T-helper 1 cell (primary cell): ENCODE measurements at places on chromosomes 11 and 22.

DNA sequence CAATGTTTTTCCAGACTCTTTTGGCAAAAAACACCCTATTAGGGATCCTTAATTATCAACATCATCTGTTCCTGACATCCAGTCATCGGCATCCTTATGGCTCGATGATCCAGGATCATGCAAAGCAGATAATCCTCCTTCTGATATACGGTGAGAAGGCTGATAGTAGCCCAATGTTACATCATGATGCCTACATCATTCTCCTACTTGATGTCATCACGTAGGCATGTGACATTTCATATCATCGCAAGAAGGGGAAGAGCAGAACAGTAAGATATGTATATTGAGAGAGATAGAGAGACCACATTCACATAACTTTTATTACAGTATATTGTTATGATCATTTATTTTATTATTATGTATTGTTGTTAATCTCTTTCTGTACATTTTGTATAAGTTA, 168.6 kb downstream of the ADAMTS15 start:
- DNase-seq, result no peak

DNA sequence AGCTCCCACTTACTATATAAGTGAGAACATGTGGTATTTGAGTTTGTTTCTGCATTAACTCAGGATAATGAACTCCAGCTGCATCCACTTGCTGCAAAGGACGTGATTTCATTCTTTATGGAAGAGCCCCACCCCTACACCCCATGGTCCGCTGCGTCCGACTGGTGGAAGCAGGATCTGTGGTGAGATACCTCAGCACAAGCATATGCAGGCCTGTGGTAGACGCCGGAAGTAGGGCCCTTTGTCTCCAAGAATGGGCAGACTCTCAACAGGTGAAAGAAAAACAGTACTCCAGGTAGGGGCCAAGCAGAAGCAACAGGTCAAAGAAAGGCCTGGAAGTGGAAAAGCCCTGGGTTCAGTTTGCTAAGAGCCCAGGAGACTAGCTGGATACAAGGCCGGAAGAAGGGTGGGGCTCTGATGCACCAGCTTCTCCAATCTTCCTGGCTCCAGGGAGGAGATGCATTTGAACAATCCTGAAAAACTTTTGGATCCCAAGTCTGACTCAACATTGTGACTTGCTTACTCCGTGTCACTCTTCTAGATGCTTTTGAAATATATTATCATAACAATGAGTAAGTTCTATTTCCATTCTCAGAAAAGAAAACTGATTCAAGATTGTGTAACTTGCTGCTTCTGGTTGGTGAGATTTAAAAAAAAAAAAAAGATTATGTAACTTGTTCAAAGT, 30.4 kb downstream of the NEAT1 start:
- no peak for DNase-seq

DNA sequence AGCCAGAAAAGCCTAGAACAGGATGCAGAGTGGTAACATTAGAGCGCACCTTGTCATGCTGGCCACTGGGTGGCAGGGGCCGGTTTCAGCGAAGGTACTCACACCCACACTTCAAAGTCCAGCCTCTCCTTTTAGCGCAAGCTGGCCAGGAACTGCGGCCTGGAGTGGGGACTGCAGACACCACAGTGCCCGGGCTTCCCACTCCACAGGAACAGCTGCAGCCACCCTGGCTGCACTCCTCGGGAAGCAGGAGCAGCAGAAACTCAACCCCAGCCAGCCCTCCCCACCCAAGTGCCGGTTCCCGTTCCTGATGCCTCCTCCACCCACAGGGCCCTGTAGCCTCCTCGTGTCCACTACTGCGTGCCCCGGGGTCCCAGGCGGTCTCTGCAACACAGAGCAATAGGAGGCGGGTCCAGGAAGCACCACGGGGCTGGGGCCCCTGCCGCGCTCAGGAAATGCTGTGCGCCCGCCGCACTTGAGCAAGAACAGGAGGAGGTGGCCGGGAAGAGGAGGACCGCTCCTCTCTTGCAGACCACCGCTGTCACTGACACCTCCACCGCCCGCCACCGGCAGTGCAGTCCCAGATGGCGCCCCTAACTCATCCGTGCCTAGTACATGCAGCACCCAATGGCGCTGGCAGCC, 2.2 kb downstream of the RFPL2 start:
- DNase-seq, result no peak

DNA sequence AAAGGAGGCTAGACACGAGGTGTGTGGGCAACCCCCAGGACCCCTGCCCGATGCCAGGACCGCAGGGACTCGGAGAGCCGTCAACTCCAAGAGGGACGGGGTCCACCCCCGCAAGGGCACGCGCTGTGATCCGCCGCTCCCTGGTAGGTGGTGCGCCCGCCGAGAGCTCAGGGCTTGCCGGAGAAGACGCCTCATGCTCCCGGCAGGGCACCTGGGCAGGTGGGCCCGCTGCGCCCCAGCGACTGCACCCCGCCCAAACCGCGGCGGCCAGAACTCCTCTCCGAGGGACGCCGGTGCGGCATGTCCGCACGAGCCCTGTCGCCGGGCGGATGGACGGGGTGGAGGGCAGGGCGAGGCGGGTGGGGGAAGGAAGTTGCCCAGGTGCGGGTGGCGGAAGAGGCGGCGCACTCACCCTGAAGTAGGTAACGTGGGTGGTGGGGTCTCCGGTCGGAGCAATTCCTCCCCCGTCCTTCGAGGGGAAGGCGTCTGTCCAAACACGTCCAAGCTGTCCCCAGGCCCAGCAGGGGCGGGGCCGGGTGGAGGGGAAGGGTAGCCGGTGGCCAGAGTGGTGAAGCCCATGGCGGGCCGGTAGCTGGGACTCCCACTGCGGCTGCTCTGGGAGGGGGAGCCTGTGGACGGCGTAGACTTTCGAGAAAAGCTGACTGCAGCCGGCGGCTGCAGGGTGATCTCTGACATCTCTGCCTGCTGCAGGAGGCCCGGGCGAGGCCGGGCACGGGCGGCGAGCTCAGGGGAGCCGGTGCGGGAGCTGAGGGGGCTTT, 37.2 kb downstream of the IGSF9B start:
- DNase-seq, result no peak

GRCh38 chr11:65777821-65778361, 2.9 kb downstream of the AP5B1 start:
- DNase-seq, result no peak

- DNase-seq, result no peak
These were observed 677.3 kb upstream of the KIRREL3 start for GRCh38 chr11:127677660-127678425.

- no peak for DNase-seq
These were observed 67.0 kb upstream of the RASSF10 start for GRCh38 chr11:12942157-12942556.

- DNase-seq, result no peak
These were observed 88.8 kb downstream of the PDHX start for GRCh38 chr11:35005141-35005780.

GRCh38 chr11:120659076-120659475, 147.5 kb downstream of the GRIK4 start:
- no peak for DNase-seq

GRCh38 chr11:71252269-71252769, at the start of gene SHANK2:
Gene SHANK2 (minus strand): TSS chr11:71252577. CDS start chr11:71147326, 105,251 bp downstream.
- no peak for DNase-seq

DNA sequence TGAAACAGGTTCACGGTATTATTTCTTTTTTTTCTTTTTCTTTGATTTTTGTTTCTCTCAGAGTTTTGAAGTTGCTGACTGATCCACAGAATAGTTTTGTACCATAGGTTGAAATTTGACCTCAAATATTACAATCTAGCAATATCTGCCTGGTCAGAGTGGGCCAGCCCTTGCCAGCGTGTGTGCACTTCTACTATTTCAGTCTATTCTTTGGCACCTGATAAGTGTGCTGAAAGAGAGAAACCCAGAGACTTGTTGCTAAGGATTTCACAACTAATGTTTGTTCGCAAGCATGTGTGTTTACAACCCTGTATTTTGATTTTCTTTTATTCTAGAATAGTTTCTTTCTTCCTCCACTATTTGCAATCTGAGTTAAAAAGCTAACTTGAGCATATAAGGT, 1125.2 kb upstream of the CNTN5 start:
- DNase-seq, result no peak

DNA sequence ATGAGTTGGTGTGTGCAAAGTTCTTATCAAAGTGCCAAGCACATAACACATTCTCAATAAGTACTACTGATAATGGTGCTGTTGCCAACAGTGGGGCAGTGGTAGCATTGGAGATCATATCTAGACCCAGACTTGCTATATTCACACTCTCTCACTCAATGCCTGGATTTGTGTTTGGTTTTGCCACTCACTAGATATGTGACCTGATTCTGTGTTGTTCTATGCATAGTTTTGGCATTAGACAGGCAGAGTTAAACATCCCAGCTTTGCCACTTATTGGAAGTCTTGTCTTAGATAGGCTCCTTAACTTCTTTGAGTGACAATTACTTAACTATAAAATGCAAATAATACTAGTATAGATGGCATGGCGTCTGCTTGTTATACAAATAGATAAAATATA, 642.6 kb upstream of the CCDC179 start:
- no peak for DNase-seq

DNA sequence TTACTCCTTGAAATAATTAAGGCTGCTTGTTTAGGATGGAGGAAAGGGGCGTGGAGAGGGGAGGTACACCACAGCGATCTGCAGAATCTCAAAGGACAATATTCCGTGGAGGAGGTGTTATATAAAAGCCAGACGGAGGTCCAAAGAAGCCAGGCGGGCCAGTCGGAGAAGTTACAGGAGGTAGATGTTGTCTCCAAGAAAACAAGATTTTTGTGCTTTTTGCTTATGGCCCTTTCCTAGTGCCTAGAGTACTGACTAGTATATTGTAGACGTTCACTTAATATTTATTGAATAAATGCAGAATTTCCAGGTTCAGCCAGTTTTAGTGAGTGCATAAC, 761 bp downstream of the ZDHHC13 start:
- no peak for DNase-seq

DNA sequence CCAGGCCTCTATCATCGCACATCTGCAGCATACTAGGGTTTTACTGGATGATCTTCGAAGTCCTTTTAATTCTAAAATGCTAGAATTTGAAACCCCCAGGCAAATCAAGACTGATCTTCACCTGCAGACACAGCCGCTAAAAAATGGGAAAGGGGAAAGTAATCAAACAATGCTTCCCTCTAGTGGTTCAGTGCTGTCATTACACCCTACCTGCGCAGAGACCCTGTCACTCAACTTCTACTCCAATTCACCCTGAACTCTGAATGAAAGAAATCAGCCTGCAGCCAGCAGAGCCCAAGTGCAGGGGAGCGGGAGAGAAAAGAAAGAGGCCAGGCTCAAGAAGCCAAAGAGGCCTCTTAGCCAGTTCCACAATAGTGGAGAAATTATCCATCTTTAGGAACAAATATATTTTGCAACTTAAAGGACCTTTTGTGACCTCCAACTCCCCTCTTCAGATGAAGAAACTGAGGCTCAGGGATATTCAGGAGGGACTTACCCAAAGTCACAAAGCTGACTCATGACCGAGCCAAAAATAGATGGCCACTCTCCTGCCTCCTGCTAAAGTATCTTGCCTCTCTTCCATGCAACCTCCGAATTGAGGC, 33.0 kb downstream of the SERGEF start:
- no peak for DNase-seq

- no peak for DNase-seq
These were observed 50.3 kb downstream of the MICAL3 start for GRCh38 chr22:17974087-17974486.

DNA sequence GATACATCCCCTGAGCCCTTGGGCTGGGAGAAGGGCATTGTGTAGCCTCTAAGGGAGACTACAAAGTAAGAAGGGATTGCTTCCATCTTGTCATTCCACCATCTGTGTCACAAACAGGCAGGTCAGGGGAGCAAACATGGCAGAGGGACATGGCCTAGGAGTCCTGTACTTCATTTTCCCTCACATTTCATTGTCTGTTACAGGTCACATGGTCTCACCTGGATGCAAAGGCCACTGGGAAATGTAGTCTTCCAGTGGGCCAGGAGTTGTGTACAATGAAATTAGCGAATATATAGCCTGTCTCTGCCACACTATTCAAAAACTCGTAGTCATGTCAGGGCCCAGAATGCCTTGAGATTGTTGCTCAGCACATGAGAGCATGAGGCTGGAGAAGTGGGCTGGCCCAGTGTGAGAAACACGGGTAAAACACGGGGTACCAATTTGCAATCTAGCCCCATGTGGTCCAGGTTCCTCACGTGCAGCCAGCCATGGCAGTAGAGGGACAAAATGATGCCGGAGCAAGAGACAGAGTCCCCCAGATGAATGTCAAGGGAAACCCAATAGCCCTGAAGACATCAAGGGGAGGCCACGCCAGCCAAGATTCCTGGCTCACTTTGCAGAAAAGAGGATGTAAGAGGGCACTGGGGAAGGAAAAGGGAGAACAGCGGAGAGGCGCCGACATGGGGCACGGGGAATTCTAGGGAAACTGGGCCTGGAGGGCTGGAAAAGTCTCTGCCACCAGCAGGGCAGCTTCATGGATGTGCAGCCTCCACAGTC, 47.7 kb upstream of the EMID1 start:
- DNase-seq, result no peak

GRCh38 chr22:19916941-19917340, 24.6 kb upstream of the COMT start:
- DNase-seq, result no peak

- DNase-seq, result peak; percentile 1
These were observed at the start of gene XKR3 for GRCh38 chr22:16824716-16825687. Gene XKR3 (minus strand): TSS chr22:16825411. CDS start chr22:16808073, 17,338 bp downstream.

GRCh38 chr11:93481696-93482095, 61.5 kb downstream of the SMCO4 start:
- DNase-seq, result no peak

GRCh38 chr22:47014636-47015345, 252.3 kb downstream of the TBC1D22A start:
- DNase-seq, result no peak

DNA sequence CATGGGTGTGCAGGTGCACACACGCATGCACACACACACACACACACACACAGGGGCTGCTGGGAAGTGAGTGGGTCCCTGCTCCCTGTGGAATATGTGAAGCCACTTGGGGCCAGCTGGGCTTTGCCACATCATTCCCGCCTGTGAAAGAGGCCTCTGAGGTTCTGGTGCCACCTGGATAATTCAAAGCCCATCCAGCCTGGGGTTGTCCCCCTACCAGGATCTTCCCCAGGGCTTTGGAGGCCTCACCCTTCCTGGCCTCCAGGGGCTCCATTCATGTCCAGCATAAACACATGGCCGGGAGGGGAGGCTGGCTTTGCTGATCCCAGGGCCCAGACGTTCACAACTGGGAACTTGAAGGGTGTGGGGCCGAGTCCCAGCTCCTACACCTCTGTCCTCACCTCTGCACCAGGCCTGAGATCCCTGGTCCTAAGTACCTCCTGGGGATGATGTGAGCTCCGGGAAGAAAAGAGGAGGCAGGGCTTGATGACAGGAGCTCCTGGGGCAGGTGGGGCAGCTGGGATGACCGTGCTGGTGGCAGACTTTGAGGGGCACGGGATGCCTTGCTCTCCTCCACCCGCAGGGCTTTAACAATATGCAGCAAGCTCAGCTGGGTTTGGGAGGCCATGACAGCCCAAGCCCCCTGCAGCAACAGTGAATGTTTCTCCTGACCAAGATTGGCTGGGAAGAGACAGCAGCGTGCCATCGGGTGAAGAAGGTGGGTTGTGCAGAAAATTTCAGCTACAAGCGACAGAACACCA, 14.2 kb downstream of the LINC01488 start:
- DNase-seq, result no peak

GRCh38 chr11:30281476-30282288, 41.2 kb upstream of the ARL14EP start:
- DNase-seq, result no peak

- no peak for DNase-seq
These were observed 70.4 kb downstream of the CCDC34 start for GRCh38 chr11:27292637-27293010.
